ENCODE measurements at places on chromosomes 7 and 10. TPM values are rescaled to one million over a fixed set of nuclear protein-coding genes. Genes with fewer than 3 reads are reported as not detected.

SCIN gene
- 112 TPM for polyA plus RNA-seq

ATOH7 gene
- polyA plus RNA-seq: 1.7 TPM

HYAL4 gene
- 0.86 TPM for polyA plus RNA-seq

AS3MT gene
- polyA plus RNA-seq: 21.8 TPM

Data from left kidney (tissue), 8 donors.